Stimulated activated CD8-positive, alpha-beta memory T cell treated with anti-CD3 and anti-CD28 coated beads, Interleukin-15, amount 100 ng/mL, for 4 hours (primary cell): ENCODE measurements at places on chromosomes 3 and 15.
A peak's percentile ranks its signal among the peaks of the same experiment; 100 is the strongest.

- peak; percentile 36 for DNase-seq
These were observed 6.9 kb upstream of the FOXB1 start for GRCh38 chr15:59997070-59997701.

DNA sequence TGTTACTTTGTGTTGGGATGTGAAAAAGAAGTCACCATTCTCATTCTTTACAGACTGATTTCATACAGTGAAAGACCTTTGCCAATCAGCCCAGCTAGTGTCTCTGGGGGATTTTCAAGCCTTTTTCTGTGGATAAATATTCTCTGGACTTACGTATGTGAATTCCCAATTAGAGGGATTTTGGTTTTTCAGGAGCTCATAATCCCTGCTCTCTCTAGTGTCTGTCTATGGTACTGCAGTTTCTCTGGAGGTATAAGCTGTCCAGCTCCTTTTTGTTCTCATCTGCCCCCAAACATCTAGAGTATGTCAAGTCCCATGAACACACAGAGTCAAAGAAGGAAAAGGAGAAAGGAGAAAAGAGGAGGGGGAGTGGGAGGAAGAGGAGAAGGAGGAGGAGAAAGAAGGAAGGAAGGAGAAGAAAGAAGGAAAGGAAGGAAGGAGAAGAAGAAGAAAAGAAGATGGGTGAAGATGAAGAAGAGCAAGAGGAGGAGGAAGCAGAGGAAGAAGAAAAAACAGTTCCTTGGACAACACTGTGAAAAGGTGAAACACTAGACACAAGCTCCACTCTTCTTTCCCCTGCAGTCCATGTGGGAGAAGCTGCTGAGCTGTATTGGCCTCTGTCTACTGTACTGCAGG lies 218.6 kb downstream of the GREM1 start:
- no peak for DNase-seq

DNA sequence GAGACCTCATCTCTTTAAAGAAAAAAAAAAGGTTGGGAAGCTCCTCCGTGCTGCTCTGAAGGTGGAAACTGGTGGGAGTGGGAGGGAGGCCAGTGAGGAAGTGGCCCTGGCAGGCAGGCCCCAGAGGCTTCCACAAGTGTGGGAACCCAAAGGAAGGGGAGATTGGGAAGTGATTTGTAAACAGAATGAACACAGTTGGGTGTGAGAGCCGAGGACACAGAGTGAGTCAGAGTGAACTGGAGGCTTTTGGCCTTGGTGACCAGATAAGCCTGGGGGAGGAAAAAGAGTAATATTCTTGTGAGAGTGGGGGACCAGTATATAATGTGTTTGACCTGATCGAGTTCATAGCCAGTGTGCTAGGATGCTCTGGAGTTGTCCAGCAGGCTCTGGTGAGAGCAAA lies 23.0 kb downstream of the MKRN2 start:
- no peak for DNase-seq

- no peak for DNase-seq
These were observed 37.8 kb downstream of the GPR171 start for GRCh38 chr3:151165226-151165625.

DNA sequence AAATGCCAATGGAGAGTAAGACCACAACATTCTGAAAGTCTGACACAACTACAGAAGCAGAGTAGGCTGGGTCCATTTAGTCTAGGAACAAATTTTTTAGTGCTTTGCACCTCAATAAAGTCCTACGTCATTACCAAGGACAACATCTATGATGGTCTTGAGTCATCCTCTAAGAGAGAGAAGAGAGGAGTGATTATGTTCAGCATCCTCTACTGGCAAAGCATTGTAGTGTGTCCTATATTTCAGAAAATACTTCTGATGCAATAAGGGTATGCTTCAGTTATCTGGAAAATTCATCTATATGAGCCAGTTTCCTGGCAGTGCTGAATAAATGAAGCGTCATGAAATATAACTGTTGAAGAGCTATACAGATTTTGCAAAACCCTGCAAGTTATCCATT lies 95.6 kb downstream of the P2RY1 start:
- DNase-seq = no peak
